ENCODE measurements at places on chromosomes 7 and 10. TPM values are rescaled to one million over a fixed set of nuclear protein-coding genes. Genes with fewer than 3 reads are reported as not detected.

DNA sequence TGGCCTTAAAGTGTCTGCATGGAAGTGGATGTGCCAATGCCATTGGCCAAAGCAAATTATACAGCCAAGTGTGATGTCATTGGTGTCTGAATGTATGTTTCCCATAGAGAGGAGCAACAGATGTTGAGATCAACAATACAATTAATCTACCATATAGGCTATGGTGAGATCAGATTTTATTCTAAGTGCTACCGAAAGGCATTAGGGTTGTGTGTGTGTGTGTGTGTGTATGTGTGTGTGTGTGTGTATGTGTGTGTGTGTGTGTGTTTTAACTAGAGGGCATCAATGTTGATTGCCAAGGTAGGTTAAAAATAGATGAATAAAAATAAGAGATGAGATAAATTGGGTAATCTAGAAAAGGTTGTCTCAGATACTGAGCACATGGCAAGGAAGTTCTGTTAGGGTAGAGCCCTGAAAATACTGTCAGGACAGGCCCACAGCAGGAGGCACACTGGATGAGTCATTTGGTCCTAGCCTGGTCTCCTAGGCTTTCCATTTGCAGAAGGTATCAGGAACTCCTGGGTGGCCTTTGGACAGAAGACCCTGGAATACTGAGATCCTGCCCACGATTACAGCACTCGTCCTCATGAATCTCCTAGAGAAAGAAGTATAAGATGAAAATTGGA is 446.0 kb upstream of the PODXL start:
- no peak for DNase-seq

GRCh38 chr10:63229161-63229560 is 96.0 kb downstream of the NRBF2 start:
- no peak for DNase-seq

LRGUK gene
- not detected for total RNA-seq

PALD1 gene
- 73.3 TPM for total RNA-seq

- DNase-seq, result no peak
These were observed 218.2 kb downstream of the MGMT start for GRCh38 chr10:129685271-129685670.

GRCh38 chr10:43408331-43408709 is 666 bp downstream of the HNRNPF start:
- DNase-seq, result peak; percentile 38

- DNase-seq, result no peak
These were observed 203.2 kb downstream of the AHR start for GRCh38 chr7:17501441-17502212.

GPR37 gene
- 2.1 TPM for total RNA-seq

AKR1E2 gene
- total RNA-seq, result 8.2 TPM

DNA sequence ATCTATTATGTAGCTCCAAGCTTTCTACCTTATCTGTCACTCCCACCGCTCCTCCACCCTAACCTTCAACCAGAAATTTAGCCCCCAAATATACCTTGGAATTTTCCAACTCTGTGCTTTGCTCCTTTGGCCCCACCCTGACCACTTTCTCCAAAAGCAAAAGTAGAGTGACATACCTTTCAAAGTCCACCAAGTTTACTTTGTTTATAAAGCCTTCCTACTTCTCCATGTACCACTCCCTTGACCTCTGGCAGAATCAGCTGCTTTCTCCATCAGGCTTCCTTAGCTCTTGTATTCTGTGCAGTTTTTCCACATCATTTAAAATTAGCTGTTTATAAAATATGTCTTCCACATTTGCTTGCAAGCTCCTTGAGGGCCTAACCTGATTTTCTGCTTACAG is 40.9 kb upstream of the RSBN1L start:
- DNase-seq, result no peak

DNA sequence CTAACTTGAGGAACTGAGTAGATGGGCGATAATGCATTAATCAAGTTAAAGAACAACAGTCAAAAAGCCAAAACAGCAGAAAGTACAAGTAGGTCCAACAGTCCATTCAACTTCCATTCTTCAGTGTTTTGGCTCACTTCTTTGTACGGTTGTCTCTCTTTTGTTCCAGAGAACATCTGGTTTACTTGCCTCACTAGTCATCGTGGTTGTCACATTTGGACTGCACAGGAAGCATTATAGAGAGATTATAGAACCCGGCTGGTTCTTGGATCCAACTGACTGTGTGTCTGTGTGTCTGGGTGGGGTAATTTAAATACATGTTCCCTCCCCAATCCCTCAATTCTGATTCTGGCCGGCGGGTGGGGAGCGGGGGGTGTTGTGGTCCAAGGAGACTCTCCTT is 1.8 kb upstream of the CEP41 start:
- no peak for DNase-seq

CALCR gene
- not detected for total RNA-seq

DNA sequence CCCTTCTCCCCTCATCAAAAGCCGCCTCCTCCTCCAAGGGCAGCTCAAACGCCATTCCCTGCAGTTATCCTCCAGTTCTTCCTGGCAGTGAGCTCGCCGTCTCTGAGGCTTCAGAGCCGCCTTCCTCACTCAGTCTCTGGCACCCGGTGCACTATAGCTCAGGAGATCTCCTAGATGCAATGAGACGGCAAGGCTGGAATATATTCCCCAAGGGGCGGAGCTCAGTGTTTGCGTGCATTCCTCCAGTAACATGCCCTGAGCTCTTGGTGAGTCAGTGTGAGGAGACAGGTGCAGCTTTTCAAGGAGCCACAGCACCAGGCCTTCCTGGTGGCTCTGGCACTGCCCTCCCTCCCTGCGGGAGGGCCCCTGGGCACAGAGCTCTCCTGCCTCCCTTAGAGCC is 512.6 kb upstream of the FOXK1 start:
- no peak for DNase-seq

- DNase-seq, result no peak
These were observed 385.8 kb upstream of the SMIM30 start for GRCh38 chr7:113504142-113504541.

DNA sequence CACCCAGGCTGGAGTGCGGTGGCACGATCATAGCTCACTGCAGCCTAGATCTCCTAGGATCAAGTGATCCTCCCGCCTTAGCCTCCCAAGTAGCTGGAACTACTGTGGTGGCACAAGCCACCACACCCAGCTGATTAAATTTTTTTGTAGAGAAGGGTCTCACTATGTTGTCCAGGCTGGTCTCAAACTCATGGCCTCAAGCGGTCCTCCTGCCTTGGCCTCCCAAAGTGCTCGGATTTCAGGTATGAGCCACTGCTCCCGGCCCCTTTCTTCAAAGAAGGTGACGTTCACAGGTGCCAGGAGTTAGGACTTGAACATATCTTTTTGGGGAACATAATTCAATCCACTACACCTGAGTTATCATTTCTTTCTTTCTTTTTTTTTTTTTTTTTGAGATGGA is 2.9 kb upstream of the TTYH3 start:
- no peak for DNase-seq

- DNase-seq, result no peak
These were observed 17.3 kb downstream of the NFE2L3 start for GRCh38 chr7:26169271-26169670.

GRCh38 chr7:87330942-87331341 is 14.5 kb upstream of the CROT start:
- DNase-seq, result peak; percentile 58

GRCh38 chr7:23811540-23811939 is 101.5 kb downstream of the STK31 start:
- no peak for DNase-seq

GBX1 gene
- total RNA-seq, result not detected

FAM25G gene
- not detected for total RNA-seq

DDC gene
- not detected for total RNA-seq

COX15 gene
- 31.7 TPM for total RNA-seq

DNA sequence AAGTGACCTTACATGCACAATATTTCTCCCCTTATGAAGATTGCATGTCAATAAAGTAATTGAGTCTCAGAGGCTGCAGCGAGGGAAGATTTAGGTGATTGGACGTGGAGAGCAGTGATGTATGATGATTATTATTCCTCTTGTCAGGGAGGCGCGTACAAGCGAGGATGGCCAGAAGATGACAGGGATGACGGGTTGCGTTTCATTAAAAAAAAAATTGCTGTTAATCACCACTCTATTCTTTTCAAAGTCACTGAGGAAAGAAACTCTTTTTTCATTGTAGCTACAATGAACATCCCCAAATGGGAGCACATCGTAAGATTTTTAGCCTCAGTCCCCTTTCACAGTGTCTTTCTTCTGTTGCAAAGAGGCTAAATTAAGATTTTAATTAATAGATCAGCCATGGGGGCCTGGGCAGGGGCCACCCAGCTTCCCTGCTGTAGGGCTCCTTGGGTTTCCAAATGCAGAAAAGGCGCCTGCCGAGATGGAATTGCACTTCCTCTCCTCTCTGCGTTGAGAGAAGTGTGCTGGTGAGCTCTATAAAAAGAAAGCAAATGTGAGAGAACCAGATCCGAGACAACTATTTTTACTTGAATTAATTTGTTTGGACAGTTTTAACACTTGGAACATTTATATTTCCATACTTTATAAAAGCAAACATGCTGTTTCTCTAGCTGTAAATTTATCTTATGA is 998.1 kb downstream of the LRMDA start:
- DNase-seq, result no peak

P4HA1 gene
- total RNA-seq, result 29.1 TPM

DNA sequence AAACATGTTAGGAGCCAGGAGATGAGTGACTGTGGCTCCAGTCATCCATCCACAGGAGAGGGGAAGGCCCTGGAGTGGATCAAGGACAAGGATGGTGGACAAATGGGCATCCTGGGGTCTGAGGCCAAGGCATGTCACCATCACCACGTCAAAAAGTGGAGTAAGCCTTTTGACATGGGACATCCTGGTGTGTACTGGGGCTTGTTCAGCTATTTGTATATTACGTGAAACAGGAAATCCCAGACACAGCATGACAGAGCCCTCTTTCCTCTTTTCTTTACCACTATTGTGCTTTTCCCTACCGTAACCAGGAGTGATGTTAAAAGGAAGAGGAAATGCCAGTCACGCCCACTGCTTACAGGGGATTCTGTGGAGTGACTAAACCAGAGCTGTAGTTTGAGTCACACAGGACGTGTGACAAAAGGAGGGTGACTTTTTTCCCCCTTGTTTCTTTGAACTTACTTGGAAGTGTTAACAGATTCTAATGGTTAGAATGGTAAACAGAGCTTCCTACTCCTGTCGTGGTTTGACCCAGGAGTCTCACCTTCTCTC is 15.4 kb downstream of the ACSL5 start:
- DNase-seq, result peak; percentile 85

SCIN gene
- 0.69 TPM for total RNA-seq

DNA sequence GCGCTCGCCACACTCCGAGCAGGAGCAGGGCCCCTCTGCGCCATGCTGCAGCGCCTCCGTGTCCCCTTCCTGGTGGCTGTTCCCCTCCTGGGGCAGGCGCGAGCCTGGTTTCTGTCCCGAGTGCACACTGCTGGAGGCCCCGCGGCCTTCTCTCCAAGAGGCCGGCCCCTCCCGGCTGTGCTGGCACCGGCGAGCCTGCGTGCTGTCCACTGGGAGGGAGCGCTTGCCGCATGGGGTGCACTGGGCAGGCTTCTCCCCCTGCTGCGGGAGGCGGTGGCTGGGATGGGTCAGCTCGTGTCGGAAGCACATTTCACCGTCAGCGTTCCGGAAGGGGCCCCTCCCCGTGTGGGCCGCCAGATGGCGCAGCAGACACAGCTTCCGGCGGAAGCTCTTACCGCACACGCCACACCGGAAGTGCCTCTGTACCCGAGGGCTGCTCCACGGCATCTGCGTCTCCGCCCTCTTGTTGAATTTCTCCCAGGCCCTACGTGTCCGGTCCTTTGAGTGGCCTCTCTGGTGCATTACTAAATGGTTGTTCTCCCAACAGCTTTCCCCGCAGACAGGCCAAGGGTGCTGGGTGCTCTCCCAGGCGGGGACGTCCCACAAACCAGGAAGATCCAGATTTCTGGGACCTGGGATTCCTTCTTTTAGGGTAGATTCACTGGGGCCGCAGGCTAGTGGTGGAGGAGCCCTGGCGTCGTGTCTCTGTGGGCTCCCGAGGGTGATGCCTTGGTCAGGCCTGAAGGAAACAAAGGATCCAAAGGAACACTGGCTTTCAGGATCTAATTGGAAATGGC is 18.7 kb downstream of the ZNF786 start:
- no peak for DNase-seq

CFTR gene
- total RNA-seq, result not detected

DNA sequence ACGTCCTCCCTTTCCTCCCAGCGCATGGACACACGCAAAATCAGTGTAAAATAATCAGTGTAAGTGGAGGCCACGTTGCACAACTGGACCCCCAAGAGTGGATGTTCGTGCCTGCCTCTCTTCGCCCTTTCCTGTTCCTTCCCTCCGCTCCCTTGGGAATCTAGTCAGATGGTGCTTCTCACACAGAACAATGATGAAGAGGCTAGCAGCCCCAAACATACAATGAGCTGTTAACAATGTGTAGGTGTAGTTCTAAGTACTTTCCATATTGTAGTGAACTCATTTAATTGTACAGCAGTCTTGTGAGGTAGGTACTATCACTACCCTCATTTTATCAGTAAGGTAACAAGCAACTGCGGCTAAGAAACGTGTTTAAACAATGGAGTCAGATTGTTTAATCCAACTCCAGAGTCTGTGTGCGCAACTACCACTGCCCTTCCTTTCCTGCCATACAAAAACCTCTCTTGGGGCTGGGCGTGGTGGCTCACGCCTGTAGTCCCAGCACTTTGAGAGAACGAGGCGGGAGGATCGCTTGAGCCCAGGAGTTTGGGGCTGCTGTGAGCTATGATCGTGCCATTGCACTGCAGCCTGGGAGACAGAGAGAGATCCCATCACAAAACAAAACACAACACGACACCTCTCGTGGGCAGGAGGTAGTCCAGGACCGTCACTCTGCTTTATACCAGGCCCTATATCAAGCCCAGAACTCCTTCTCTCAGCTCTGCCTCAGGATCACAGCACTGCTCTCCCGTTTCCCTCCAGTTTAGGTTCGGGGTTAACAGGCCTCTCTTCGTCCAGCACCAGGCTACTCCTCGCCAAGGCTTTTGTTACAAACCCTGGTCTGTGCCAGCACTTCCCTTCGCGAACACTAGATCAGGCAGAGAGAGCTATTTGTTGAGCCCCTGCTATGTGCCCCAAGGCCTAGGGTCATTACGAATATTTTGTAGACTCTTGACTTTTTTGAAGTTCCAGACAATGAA is 1.1 kb downstream of the FKBP9 start:
- peak; percentile 72 for DNase-seq

SLIT1 gene
- total RNA-seq, result 0.05 TPM
